Stimulated activated CD4-positive, alpha-beta T cell treated with anti-CD3 and anti-CD28 coated beads, Interleukin-12 subunit alpha, Interleukin-12 subunit beta, amount 100 ng/mL, for 4 hours (primary cell): ENCODE measurements at places on chromosomes 1 and 21.

GRCh38 chr1:26986658-26987057 is 6.8 kb upstream of the TRNP1 start:
- DNase-seq: no peak

DNA sequence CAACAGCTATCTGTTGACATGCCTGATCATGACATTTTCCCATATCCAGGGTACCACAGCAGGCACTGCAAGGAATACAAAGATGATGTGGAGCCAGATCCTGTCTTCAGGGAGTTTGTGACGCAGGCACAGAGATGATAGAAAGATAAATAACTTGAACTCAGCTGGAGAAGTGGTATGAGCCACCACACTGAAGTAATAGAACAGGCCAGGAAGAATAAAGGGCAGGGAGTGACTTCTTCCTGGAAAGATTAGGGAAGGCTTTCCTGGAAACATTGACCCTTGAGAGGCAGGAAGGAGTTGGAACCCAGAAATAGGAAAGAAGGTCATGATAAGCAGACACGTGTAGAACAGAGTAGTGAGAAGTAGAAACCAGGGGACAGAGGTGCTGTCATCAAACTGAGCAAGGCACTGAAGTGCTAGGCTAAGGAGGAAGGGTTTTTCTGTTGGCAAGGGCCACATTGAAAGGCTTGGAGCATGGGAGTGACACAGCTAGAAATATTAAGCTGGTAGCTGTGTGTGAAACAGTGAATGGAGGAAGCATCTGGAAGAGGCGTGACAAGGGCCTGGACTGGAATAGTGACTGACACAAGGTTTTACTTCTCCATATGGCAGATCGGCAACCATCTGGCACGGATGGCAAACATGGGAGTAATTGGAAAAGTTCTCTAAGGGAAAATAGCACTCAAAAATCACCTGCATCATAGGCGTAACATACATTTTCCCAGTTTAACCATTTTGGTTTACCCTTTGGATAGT is 68.4 kb downstream of the AK5 start:
- no peak for DNase-seq

GRCh38 chr1:219227360-219228057 is 53.8 kb downstream of the LYPLAL1 start:
- no peak for DNase-seq

GRCh38 chr1:3314491-3315381 is 139.7 kb upstream of the ARHGEF16 start:
- DNase-seq: no peak

GRCh38 chr21:42125571-42126544 is 54.7 kb downstream of the UMODL1 start:
- no peak for DNase-seq

- DNase-seq: no peak
Measured at GRCh38 chr1:184567637-184568036, 180.8 kb downstream of the C1orf21 start.

DNA sequence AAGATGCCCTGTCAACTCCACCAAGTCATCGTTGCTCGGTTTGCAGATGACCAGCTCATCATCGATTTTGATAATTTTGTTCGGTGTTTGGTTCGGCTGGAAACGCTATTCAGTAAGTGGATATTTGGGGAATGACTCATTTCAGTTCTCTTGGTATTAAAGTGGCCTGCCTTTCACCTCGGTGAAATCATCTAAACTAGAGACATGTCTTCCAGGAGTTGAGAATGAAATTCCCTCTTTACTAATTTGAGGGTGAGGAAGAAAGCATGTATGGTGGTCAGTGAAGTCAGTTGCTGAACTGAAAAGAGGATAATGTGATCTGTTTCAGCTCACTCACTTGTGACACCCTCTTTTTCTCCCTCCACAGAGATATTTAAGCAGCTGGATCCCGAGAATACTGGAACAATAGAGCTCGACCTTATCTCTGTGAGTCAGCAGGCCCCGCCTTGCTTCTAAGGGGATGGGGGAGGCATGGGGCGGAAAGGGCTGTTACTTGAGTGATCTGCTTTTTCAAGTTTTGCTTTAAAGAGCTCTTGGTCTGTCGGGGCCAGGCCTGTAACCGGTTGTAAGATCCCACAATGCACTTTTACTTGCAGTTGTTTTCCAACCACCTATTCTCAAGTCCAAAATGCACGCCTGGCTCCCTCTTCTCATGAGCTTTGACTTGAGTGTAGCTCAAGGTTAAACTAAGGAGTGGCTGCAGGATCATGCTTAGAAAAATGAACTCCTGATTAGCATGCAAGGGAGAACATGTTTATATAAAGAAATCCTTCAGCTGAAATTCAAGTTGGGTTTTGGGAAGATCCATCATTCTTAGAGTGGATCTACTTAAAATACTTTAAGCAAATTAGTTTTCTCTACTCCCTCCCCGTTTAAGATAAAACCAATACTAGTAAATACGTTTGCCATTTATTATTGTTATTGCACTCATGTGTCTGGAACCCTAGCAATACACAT is 59.8 kb downstream of the CAPN2 start:
- no peak for DNase-seq

- no peak for DNase-seq
Measured at GRCh38 chr1:157739229-157739901, 37.6 kb downstream of the FCRL2 start.

- no peak for DNase-seq
Measured at GRCh38 chr1:183274836-183275235, 88.8 kb downstream of the LAMC2 start.

GRCh38 chr1:1291548-1292441 is 11.6 kb downstream of the SCNN1D start:
- DNase-seq: peak; percentile 69

DNA sequence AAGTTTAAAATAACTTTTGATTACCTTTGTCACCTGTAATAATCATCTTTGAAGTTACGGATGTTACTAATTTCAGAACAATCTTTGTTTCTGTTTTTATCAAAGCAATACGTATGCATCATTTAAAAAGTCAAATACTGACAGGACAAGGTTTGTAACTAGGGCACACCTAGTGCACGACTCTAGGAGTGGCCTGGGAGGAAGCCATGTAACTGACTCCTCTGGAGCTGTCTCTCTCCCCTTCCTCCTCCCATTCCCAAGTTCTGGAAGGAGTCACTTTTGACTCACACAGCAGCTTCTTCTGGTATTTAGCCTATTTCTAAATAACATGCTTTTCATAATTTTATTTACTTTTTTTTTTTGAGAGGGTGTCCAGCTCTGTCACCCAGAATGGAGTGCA is 11.8 kb upstream of the RAP1GAP start:
- DNase-seq: no peak

DNA sequence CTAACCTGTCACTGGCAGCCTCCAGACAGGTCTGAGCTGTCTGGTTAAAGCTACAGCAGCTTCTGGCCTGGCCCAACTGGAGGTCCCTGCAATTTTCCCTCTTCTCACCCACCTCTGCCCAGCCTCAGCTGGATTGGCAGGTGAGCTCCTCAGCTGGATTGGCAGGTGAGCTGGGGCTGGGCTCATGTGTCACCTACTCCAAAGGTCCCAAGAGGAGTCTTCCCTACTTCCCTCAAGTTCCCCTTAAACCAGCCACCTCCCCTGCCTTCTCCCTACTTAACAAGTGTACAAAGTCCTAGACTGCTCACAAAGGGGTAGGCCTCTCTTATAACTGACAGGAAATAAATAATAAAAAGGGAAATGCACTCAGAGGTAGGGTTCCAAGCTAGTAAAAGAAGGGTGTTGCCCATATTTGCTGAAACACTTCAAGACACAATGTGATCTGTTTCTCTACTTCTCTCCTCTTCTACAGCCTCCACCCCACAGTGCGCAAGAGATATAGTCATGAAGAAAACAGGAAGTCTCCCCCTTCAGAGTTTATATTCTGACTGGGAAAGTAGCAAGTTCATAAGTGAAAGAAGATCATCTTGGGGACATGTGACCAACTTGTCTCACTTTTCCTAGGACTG is at the start of gene GPA33:
Gene GPA33 (minus strand): TSS at position 64 of the 629 bp plus-strand sequence. CDS start 90 bp downstream, outside the sequence.
- DNase-seq: no peak

GRCh38 chr1:67094191-67094590 is 40.2 kb upstream of the SLC35D1 start:
- no peak for DNase-seq

GRCh38 chr1:33764149-33764548 is 99.7 kb upstream of the HMGB4 start:
- DNase-seq: no peak

DNA sequence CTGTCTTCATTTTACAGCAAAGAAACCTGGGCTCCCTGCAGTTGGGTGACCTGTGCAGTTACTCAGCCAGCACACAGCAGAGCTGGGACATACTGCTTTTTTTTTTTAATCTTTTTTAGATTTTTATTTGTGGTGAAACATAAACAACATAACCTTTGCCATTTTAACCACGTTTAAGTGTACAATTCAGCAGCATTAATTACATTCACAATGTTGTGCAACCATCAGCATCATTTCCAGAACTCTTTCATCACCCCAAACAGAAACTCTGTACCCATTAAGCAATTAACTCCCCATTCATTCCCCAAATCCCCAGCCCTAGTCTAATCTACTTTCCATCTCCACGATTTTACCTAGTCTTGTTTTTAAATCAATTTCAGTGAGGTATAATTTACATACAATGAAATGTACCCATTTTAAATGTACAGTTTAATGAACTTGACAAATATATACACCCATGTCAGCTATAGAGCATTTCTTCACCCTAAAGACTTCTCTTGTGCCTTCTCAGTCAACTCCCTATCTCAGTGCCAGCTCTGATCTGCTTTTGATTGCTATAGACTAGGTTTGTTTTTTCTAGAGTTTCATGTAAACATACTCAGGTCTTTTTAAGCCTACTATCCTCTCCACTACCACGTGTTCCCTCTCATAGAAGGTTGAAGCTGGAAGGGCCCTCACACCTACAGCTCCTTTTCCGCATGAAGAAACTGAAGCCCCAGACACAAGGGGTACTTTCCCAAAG is 37.8 kb upstream of the C8B start:
- DNase-seq: no peak

GRCh38 chr1:65097076-65097475 is 50.9 kb upstream of the AK4 start:
- DNase-seq: no peak

GRCh38 chr1:38817267-38818174 is 42.1 kb downstream of the RRAGC start:
- no peak for DNase-seq

- DNase-seq: no peak
Measured at GRCh38 chr1:157218671-157219070, 80.5 kb upstream of the ETV3 start.
